Stimulated activated CD4-positive, alpha-beta T cell treated with anti-CD3 and anti-CD28 coated beads, Interleukin-4, amount 100 ng/mL, for 48 hours (primary cell): ENCODE measurements at places on chromosomes 1 and 21.

DNA sequence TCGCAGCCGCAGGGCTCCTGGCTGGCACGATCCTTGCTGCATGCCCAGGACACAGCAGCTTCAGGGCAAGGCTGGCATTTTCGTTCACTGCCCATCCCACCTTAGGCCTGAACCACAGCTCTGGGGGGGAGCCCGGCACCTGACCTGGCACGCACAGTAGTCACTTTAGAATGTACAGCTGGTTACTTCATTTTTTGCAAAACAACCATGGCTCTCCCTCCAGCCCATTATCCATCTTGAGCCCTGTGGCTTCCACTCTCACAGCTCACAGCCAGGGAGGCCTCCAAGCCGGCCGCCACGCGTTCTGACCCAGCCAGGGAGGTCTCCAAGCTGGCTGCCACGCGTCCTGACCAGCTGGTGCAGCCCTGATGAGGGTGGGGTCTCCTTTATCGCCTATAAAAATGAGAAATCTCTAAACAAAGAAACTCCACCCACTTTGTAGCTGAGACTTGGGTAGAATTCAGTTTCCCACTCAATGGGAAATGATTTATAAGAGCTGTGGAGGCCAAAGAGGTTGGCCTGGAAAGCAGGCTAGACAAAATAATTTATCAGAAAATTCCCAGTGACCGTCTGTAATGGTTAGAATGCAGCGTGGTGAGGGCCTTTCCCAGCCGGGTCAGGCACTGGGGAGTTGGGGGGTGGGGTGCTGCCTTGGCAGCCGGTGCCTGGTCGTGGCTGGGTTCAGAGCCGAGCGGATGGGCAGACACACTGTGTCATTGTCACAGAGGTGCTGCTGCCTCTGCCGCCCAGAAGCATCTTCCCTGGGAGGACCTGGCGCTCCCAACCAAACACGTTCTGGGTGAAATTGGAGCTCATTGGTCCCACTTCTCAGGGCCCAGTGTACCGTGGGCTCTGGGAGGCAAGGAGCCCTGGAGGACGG is 54.6 kb upstream of the ACTRT2 start:
- DNase-seq, result no peak

DNA sequence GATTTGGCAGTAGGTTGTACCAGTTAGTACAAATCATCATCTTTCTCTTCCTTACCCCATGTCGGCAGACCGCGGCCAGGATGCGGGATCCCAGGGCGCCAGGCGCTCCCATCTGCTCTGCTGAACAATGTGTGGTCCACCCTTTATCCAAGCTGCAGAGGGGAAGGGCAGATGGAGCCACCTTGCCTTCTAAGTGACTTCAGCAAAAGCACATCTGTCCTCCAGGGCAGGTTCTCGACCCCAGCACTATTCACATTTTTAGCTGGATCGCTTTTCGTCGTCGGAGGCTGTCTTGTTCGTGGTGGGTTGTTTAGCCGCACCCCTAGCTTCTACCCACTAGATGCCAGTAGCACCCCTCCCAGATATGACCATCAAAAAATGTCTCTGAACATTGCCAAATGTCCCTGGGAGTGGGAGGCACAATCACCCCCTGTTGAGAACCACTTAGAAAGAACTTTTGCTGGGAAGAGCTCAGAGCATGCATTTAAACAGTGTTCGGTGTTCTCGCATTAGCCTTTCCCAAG is 58.1 kb upstream of the SIM2 start:
- DNase-seq, result no peak

- DNase-seq, result no peak
Measured at GRCh38 chr1:243495442-243496186, 239.8 kb downstream of the SDCCAG8 start.

DNA sequence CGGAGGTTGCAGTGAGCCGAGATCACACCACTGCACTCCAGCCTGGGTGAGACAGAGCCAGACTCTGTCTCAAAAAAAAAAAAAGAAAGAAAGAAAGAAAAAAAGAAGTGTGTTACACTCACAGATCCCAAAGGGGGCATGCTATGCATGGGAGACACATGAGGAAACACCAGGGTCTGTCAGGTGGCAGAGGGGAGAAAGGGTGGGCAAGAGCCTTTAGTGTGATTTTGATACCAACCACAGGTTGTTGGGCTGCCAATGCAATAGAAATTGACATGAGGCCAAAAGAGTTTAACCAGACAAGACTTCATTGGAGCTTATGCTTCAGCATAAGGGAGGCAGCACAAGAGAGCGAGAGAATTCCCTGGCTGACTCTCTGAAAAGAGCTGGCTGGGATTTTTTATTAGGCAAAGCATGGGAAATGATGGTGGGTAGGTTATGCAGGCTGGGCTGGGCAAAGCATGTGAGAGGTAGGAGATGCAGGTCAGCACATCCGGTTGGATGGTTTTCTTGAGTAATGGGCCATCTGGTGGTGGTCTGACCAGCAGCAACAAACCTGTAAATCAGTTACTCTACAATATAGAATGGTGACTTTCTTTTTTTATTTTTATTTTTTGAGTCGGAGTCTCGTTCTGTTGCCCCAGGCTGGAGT is 11.7 kb upstream of the EXTL1 start:
- DNase-seq, result no peak

GRCh38 chr1:212496682-212497081 is 64.0 kb downstream of the NENF start:
- no peak for DNase-seq

DNA sequence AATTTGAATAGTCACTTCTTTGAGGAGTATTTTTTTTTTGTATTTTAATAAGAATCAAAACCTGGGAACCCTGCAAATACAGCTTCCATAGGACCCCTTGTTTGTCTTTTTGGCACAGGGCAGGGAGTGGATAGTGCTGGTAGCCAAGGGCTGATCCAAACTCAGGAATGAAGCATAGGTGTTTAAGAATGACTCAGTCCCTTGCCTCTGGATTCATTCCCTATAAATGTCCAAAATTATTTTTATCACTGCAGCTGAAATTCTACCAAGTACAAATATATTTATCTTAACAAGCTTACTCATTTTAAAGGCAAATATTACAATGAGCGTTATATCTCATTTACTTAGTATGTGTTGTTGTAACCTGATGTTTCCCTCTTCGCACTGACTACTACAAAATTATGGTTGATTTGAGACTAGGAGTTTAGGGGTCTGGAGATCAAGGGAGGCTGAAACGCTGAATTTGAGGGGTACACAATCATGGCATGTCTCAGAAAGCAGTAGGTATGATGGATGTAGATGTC is 278.6 kb upstream of the LYPLAL1 start:
- DNase-seq, result no peak

- DNase-seq, result no peak
Measured at GRCh38 chr21:38774152-38774551, 31.6 kb upstream of the ETS2 start.
